ENCODE measurements at places on chromosomes 3 and 15.

DNA sequence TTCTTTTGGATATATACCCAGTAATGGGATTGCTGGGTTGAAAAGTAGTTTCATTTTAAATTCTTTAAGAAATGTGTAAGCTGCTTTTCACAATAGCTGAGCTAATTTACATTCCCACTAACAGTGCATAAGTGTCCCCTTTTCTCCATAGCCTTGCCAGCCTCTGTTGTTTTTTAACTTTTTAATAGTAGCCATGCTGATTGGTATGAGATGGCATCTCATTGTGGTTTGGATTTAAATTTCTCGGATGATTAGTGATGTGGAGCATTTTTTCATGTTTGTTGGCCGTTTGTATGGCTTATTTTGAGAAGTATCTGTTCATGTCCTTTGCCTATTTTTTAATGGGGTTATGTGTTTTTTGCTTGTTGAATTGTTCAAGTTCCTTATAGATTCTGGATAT lies 444.3 kb upstream of the ATP11B start:
- DNase-seq, result no peak

DNA sequence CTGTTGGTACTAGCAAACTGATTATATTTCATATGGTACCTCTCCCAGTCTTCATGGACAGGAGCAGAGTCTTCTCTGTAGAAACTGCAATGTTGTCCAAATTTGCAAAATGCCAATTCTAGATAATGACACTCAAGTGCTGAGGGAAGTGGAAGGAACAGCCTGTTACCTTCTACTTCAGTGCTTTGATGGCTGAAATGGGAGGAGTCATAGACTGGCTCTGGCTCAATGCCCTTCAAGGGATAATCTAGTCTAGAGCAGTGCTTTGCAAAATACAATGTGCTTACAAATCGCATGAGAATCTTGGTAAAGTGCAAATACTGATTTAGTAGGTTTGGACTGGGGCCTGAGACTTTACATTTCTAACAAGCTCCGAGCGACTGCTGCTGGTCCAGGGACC lies 51.7 kb upstream of the ACP3 start:
- no peak for DNase-seq

- no peak for DNase-seq
Observed at GRCh38 chr15:73369154-73369694, 466 bp upstream of the HCN4 start.

GRCh38 chr3:38627956-38628355 lies 21.5 kb downstream of the SCN5A start:
- no peak for DNase-seq

DNA sequence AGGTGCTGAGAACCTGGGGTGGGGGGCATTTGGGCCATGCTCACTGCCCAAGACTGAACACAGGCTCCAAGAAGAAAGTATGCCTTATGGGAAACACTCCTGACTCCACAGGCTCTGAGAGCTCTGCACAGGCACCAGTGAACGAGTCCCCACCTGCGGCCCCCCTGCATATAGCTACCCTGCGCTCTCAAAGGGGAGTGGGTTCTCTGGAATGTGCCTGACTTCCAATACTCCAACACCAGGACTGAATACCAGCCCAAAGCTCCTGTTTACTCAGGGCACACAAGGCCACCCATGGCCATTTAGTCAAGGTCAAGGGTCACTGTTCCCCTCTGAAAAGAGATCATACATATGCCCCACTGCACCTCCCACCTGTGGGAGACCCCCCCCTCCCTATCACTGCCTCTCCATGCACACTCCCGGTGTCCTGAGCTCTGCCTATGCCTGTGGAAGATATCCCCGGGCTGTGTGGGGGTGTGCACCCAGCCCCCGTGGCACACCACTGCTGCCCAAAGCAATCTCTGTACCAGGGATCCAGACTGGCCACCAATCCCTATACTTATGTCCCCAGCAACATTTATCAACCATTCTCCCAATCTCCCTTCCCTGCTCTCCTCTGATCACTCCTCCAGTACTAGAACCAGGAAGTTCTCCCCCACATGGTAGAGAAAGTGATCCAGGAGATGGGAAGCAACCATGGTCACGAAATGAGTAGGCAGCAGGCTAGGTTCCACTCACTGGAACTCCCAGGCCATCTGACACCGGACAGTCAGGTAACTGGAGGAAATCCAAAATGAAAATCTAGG lies 1.5 kb upstream of the PLXNB1 start:
- no peak for DNase-seq

DNA sequence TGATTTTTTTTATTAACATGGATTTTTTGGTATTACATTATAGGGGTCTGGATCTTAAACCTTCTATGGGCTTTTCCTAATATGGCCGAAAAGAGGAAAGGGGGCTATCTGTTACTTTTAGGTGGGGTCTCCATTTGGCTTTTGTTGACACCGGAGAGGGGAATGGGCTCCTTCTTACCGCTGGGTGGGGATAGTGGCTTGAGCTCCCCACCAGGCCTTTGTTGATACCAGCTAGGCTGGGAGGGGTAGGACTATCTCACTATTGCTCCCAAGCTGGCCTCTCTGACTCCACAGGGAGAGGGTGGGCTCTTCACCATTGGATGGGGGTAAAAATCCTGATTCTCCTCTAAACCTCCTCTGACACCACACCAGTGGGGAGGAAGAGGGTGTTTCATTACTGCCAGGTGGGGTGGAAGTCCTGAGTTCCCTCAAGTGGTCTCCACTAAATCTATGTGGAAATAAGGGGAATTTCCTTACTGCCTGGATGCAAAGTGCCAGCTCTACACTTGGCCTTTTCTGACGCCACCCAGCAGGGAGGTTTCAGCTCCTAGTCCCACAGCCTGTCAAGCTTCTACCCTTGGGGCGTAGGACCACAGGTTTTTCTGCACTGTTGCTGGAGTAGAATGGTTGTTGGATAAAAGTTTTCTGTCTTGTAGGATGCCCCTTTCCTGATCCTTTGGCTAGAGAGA lies 572.3 kb downstream of the MAGI1 start:
- DNase-seq, result no peak

DNA sequence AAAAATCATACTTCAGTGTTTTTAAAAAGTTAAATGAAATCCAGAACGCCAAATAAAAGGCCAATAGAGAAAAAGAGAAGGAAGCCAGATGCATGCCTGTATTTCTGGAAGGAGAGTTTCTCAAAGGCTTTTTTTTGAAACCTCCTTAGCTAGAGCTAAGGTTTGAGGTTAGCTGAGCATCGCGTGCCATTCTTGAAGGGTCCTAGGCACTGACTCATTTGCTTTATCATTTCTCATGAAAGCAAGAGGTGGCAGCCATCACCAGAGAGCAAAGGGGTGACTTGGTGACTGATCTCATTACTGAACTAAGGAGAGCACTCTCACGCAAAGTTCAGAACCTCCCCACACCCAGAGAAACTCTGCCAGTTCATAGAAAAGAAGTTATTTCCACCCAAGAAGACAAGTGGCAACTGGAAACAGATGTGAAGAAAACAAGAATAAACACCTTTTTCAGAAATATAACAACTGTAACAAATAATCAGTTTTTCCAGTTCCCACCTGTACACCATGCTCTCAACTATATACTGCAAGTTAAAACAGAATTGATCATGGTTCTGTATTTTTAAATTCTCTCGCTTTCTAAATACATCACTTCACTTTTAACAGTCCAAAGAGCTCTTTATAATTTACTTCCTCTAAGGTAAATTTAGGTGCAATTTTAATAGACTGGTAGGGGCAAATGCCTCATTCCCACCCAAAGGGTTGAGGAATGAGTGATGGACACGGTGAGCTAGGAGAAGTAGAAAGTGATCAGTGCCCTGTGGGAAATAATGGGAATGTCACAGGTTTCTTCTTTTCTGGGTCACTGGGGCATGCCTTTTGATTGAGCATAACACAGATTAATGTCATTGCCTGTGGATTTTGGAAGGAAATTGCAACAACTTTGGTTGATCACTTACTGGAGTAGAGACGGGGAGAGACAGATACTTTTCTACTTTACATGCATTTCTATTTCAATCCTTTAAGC lies 24.7 kb downstream of the GPR15 start:
- peak; percentile 45 for DNase-seq

DNA sequence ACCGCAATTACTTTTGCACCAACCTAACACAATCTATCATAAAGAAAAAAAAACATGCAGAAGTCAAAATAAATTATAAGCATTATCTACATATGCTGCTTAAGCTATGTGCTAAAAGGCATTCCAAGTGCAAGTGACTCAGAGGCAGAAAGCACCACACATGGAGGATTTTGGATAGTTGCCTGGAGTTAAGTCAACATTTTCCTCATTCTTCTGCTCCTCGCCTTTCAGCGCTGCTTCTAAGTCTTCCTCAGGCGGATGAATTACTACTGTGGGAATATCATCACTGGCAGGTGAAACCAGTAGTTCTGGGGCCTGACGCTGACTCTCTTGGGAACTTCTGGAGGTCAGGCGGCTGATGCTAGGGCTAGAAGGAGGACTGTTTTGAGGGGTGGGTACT lies 53.1 kb downstream of the SLC4A7 start:
- no peak for DNase-seq

GRCh38 chr3:13704174-13704573 lies 155.2 kb downstream of the FBLN2 start:
- DNase-seq, result no peak

- no peak for DNase-seq
Observed at GRCh38 chr3:132432639-132433038, 15.3 kb downstream of the DNAJC13 start.

- DNase-seq, result no peak
Observed at GRCh38 chr15:50418041-50418583, 6.1 kb upstream of the USP8 start.

GRCh38 chr15:74060251-74060650 lies 22.1 kb downstream of the GOLGA6A start:
- no peak for DNase-seq

- peak; percentile 22 for DNase-seq
Observed at GRCh38 chr3:69326855-69327300, 59.0 kb downstream of the FRMD4B start.

DNA sequence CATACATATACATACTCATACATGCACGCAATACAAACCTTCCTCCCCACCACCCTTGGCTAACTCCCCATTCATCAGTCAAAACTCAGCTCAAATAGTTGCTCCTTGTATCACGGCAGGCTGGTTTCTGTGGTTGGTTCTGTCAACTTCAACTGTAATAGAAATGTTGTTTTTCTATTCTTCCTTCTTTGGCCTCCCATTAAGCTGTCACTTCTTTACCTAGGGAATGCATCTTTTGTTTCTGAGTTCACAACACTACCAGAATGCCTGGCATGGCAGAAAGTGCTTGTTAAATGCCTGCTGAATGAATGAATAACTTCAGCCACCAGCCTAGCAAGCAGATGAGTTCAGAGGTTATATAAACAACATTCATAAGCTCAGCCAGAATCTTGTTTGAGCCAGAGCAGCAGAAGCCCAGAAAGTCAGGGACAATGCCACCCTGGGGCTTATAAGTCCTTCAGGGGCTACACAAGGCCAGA lies 63.1 kb downstream of the B3GALNT1 start:
- no peak for DNase-seq

DNA sequence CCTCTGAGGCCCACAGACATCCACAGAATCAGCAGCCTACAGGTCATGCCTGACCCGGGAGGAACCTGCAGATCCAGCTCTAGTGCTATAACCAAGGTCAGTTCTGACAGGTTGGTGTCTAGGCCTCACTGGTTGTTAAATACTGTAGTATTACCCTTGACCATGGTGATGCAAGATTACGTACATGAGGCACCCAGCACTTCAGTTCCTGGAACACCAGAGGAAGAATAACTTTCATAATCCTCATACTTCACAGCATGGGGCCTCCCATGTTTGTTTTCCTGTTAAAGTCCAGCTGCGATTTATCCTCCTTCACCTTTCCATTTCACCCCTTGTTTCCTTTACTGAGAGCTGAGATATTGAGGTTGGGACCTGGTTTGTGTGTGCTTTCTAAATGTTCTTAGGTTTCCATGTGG lies 34.4 kb upstream of the GLCE start:
- DNase-seq, result no peak

GRCh38 chr3:89932882-89933281 lies 825.5 kb downstream of the EPHA3 start:
- DNase-seq, result no peak

DNA sequence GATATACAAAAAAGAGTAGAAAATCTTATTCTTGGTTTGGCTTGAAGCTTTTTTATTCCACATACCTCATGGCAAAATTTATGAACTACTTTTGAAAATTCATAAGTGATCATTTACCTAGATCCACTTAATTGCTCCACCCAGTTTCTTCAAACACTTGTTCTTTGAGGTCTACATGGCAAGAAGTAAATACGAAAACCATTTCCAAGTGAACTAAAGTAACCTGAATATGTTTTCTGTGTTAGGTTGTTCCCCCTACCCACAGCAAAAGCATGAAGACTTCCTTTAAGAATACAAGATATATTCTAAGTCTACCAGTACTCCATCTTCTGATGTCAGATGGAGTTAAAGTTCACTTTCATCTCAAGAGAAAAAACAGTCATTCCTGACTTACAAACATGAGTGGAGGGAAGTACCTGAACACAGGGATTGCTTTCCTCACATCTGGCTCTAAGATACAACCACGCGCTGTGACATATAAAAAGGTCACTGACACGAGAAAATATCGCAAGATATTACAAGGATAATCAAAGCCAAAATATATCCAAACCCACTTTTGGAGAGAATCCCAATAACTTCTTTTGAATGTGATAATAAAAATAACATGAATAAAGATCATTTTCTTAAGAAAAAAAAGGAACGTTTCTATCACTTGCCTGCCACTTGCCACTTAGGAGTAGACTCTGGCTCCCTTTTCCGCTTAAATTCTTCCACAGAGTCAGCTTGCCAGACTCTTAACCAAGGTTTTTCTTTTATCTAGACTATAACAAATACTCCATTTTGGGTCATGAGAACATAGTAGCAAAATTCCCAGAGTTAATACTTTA lies 424.5 kb downstream of the TIGIT start:
- no peak for DNase-seq

- no peak for DNase-seq
Observed at GRCh38 chr3:165754219-165755007, 82.8 kb downstream of the BCHE start.
